ENCODE measurements at places on chromosomes 2 and 18.

GRCh38 chr2:218028562-218029348 lies 26.0 kb upstream of the TNS1 start:
- no peak for DNase-seq

- DNase-seq = no peak
These were observed 50.4 kb downstream of the SLC35F5 start for GRCh38 chr2:113705982-113706523.

- DNase-seq = no peak
These were observed 83.3 kb upstream of the TANK start for GRCh38 chr2:161076936-161077335.

DNA sequence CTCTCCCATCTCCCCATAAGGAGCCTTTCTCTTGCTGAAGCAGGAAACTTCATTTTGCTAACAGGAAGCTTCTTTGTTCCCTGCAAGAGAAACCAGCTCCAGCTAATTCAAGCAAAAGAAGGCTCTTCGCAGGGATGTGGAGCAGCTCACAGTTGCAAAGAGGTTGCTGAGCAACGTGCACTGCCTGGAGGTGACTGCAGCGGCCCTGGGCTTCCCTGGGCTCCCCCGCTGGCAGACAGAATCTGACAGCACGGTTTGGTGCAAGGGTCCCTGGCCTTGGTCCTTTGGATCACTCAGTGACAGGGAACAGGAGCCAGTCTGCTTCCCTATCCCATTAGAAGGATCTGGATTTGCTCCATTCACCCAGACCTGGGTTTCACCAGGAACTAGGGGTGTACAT lies 25.8 kb downstream of the GPR55 start:
- DNase-seq = no peak

- no peak for DNase-seq
These were observed 1089.9 kb upstream of the SLC39A10 start for GRCh38 chr2:194566907-194567660.

- no peak for DNase-seq
These were observed 1328.6 kb upstream of the SLC39A10 start for GRCh38 chr2:194328456-194328855.

DNA sequence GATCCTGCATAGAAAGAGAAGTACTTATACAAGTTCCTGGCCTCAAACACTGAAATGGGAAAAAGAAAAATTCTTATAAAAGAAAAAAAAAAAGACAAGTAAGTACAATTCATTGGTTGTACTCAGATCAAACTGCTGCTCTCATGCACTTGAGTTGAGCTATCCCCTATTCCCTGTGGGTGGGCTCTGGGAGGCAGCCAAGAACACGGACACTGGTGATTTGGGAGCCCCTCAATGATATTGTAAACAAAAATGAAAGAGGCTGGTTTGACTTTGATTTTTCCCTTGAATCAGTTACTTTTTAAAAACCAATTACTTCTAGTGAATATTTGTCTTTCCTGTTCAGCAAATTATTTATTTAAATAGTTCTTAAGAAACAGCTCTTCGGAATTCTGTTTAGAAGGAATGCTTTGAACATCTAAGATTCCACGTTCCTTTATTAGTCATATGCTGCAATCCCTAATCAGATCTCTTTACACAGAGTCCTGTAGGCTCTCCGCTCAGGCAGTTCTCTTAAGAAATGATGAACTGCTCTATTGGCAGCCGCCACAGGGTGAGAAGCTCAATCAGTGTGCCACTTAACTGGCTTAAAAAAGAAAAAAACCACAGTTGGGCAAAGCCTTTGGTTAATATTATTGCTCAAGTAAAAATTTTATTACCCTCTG lies 225.1 kb downstream of the TMEM182 start:
- DNase-seq = no peak

DNA sequence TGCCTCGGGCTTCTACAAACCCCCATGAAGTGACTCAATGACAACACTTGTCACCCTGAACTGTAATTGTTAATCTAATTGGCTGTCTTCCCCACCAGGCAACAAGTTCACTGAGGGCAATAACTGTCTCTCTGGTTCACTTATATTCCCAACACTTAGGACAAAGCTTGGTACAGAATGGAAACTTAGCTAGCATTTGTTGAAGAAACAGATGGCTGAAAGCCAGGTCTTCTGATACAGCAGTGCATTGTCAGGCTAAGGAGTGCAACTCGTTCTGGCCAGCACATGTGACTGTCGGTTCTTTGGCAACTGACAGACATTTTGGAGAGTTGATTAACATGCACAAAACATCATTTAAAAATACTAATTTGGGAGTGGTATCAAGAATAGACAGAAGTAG lies 14.6 kb upstream of the DNAJC27 start:
- DNase-seq = no peak

GRCh38 chr18:5420906-5421305 lies 122.9 kb downstream of the EPB41L3 start:
- DNase-seq = no peak

DNA sequence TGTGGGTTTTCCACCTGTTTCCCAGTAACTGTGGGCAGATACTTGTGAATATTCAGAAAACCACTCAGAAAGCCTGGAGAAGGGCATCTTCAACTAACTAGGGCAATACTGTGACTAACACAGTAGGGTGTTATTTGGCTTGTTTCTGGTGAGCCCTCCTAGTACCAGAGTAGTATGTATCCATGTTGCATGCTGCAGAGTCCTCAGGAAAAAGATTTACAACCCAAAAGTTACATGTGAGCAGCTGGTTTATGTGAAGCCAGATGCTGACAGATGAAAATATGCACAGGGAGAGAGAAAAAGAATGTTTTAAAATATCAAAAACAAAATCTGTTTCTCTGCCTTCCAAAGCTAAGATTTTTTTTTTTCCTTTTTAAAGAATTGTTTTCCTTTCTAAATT lies 333.2 kb upstream of the UBE2E3 start:
- DNase-seq = no peak

DNA sequence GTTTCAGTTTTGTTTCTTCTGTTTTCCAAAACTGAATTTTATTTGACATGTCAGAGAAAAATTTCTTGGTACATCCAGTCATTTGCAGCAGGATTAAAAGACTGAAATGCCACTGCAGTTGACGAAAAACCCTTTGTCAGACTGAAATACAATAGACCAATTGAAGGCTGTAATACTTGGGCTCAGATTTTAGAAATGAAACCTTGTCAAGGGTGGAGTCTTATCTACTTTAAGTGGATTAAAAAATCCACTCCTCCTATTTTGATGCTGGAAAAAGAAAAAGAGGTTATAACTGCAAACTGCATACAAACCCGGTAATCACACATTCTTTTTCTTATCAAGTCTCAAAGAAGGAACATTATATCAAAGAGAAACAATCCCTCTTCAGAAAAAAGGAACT lies 80.2 kb upstream of the NEUROD1 start:
- no peak for DNase-seq

DNA sequence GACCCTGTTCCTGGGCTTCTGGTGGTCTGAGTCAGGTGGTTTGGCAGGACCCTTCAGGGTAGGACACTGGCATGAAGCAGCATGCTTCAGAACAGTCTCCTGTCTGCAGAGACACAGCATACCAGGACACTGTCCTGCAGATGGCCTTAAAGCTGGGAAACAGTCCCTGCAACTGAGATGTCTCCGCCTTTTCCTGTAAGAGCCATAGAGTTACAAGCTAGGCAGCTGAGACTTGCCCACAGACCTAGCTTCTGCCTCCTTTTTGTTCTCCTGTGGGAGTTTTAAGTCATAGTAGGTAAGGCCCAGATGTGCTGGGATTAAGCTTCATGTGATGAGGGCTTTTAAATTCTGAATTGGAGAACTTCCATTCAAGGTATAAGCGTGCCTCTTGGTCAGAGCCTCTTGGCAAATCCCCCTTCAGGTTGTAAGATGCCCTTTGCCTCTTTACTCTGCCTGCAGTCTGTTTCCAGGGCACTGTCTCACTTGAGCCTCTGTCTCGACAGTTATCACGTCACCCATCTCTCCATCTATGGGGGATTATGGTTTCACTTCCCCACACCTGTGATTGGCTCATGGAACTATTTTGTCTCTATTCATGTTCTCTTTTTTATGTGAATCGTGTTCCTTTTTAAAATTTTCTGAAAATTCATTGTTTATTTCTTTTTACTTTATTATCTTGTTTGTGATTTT lies 51.8 kb downstream of the COA5 start:
- no peak for DNase-seq

DNA sequence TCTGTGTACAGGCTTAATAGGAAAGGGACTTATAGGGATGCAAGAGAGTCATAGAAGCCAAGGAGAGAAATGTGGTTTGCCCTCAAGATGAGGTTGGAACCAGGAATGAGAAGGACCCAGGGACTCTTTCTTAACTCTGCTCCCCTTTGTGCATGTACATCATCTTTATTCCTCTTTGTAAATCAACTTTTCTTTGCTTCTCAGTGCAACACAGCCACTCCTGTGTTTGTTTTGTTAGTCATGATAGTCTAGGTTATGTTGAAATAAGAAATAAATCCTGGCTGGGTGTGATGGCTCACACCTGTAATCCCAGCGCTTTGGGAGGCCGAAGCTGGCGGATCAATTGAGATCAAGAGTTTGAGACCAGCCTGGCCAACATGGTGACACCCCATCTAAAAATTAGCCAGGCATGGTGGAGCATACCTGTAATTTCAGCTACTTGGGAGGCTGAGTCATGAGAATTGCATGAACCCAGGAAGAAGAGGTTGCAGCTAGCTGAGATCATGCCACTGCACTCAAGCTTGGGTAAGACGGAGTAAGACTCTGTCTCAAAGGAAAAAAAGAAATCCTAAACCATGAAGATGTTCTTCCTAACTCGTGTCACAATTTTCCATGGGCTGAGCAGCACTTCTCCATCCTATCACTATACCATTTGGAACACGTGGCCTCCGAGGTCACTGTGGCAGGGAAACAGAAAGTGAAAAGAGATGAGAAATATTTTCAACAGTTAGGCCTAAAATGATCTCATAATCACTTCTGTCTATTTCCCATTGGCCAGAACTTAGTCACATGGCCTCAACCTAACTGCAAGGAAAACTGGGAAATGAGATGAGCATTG lies 73.0 kb upstream of the TMEM17 start:
- DNase-seq = no peak

DNA sequence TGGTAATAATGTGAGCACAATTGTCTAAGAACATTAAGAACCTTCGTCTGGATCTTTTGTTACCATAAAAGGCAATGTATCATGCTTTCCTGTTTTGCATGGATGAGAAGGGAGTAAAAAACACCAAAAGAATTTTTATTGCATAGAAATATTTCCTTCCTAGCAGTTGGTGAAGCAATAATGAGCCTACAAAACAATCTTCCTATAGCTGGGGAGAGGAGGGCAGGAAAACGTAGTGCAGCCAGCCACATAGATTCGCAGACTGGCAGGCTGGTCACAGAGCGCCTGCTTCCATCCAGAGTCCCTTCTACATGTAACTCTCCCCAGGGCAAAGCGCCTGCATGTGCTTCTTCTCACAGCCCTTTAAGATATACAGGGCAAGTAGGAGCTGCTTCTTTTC lies 190.4 kb downstream of the BABAM2 start:
- no peak for DNase-seq

GRCh38 chr18:76621226-76621625 lies 126.2 kb upstream of the ZNF516 start:
- no peak for DNase-seq

DNA sequence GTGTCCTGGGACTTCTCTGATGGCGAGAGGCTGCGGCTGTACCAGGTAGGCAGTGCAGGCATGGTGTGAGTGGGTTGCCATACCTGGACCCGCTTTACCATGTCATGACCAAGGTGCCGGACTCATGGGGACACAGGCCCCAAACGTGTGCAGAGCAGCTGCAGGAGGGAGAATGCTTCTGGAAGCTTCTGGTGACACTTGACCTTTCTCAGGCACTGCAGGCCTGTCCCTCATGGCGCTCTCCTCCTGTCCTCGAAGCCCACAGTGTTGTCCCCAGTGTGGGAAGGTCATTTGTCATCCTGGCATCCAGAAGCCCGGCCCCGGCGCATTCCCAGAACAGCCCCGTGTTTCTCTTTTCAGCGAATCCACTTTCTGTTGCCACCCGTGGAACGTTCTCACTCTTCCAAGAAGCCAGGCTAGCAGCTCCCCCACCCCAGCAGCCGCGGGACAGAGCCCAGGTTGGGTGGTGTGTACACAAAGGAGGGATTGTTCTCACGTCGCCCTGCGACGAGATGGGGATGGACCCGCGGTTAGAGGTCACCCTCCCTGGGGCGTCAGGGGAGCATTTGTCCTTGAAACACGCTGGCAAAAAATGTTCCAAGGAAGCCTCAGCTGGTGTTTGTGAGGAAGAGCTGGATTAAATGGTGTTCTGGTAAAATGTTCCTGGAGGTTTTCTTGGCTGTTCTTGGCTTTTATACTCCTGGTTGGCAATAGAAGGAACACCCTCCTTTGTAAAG lies 43.7 kb downstream of the SH3BP4 start:
- no peak for DNase-seq

- DNase-seq = no peak
These were observed 214.1 kb downstream of the RDH14 start for GRCh38 chr2:18346344-18346743.

- no peak for DNase-seq
These were observed 13.1 kb downstream of the GPR45 start for GRCh38 chr2:105254531-105255210.

GRCh38 chr2:30705056-30705455 lies 102.2 kb downstream of the CAPN13 start:
- DNase-seq = no peak

DNA sequence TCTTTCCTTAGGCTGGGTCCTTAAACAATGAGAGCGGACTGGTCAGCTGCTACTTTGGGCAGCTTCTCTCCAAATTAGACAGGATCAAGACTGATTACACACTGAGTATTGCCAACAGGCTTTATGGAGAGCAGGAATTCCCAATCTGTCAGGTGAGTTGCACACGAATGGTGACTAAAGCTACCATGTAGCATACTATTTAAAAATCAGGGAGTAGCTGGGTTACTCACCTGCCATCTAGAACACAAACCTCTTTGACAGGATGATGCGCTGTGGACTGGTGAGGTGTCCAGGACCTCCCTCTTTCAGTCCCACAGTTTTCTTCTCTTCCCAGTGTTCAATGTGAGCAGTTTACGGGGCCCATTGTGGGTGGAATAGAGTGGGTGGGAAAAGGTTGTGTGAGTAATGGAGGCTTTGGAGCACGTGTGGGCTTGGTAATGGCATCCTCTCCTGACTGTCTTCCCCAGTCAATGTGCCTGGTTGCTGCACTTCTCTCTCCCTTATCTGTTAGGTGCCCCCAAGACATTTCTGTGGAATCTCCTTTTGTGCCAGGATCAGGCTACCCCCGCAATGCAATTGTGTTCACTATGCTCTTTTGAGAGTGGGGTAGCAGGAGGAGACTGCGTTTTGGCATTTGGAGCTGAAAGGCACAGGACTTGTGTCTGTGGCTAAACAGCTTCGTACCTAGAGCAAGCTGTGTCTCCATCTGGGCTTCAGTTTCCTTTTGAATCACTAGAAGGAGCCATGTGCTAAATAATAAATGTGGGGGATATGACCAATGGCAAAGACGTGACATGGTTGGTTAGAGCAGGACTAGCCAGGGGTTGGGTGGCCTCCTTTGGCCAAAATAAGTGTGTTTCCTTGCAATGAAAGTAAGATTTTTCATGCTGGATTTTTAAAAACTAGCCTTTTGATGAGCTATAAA lies 17.7 kb downstream of the SERPINB12 start:
- no peak for DNase-seq

GRCh38 chr2:18799397-18799796 lies 210.0 kb upstream of the NT5C1B start:
- DNase-seq = no peak

GRCh38 chr2:232315923-232316299 lies 62.6 kb upstream of the ALPP start:
- no peak for DNase-seq
